Endothelial cell of umbilical vein (primary cell): ENCODE measurements at places on chromosomes 1 and 21. TPM values are rescaled to one million over a fixed set of nuclear protein-coding genes. Genes with fewer than 3 reads are reported as not detected.

Gene GPR161
- total RNA-seq, result 34.8 and 36.5 TPM in 2 replicates

Gene TMPRSS15
- total RNA-seq, result not detected in 2 replicates

Gene SLC30A2
- not detected in 2 replicates for total RNA-seq

Gene EXTL1
- not detected in 2 replicates for total RNA-seq

Gene GBP5
- 0.31 TPM in 1 of 2 replicates, not detected in the other for total RNA-seq

Gene GNG4
- not detected in 2 replicates for total RNA-seq

Gene GFI1
- 0.11 and 0.14 TPM in 2 replicates for total RNA-seq

Gene IPP
- 6.3 and 7.2 TPM in 2 replicates for total RNA-seq

Gene NPL
- 0.75 and 1.3 TPM in 2 replicates for total RNA-seq

Gene TRPM2
- total RNA-seq, result not detected in 2 replicates
